ENCODE measurements at places on chromosomes 12 and 14.

DNA sequence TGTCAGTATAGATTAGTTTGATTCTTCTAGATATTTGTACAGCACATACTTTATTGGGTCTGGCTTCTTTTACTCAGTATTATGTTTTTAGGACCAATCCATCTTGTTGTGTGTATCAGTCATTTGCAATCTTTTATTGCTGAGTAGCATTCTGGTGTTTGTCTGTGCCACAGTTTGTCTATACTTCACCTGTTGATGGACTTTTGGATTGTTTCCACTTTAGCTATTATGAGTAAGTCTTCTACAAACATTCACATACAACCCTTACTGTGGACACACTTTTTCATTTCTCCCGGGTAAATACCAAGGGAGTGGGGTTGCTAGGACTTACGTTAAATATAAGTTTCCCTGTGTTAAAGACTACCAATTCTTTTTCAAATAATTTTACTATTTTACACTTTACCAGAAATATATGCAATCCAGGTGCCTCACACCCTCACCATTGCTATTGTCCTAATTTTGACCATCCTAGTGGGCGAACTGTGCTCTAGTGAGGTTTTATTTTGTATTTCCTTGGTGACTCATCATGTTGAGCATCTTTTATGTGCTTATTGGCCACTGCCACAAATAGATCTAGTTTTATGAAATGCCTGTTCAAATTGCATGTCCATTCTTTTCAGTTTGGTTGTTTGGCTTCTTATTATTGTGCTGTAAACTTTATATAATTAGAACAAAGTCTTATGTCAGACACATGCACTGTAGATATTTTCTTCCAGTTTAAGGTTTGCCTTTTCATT lies 304.7 kb upstream of the TMTC1 start:
- DNase-seq: no peak

DNA sequence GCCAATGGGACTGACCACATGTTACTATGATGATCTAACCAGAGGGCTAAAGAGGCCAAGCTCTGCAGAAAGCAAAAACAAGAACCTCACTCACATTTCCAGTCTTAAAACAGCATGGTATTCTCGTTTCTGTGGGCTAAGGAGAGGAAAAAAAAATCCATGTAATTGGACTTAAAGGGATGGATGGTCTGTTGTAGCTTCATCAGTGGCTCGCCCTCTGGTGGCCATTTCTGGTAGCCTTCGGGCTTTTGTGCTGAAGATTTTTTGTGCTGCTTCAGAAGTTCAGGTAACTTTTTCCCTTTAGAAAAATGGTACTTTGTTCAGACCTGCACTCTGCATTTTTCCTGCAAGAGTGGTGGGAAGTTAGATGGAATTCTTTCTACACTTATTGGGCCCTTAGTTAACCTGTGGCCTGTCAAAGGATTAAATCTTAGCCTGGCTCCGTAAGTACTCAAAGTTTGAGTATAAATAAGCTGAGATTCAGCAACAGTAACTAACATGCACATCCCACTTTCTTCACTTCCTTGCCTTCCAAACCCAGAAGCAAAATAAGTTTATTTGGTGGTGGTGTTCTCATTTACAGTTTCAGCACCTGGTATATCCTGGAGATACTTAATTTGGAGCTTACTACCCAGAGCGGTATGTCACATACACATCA lies 22.3 kb downstream of the DCAF4 start:
- DNase-seq: peak; percentile 77

DNA sequence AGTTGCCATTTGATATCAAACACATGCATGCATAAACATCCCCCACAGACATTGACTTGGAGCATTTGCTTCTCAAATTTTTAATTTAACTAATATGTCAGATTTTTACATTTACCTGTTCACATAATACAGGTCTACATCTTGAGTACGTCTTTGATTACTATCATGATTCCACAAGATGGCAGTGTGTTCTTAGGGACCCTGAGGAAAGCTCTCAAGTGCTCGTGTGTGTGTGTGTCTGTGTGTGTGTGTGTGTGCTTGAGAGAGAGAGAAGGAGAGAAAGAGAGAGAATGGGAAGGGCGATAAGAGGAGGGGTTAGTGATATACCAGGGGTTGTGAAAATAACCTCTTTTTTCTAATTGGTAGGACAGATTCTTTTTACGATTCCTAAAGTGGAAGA lies 167.1 kb upstream of the OR4E1 start:
- peak; percentile 13 for DNase-seq

DNA sequence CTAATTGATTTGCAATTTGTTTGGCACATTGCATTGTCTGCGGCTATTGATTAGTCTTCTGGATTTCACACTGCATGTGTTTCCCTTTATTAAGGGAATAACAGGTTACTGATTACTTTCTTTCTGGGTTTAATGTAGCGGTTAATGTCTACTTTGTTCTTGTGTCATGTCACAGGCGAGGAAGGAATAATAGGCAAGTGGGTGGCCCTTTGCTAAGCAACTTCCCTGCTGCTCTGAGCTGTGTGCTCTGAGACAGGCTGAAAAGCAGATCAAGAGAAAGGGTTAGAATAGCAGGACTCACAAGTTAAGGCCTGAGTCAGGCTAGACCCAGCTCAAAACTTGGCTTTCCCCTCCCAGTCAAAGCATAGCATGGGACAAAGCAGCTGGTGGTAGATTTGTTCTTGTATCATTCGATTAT lies 77.2 kb downstream of the NKX2-1 start:
- no peak for DNase-seq

DNA sequence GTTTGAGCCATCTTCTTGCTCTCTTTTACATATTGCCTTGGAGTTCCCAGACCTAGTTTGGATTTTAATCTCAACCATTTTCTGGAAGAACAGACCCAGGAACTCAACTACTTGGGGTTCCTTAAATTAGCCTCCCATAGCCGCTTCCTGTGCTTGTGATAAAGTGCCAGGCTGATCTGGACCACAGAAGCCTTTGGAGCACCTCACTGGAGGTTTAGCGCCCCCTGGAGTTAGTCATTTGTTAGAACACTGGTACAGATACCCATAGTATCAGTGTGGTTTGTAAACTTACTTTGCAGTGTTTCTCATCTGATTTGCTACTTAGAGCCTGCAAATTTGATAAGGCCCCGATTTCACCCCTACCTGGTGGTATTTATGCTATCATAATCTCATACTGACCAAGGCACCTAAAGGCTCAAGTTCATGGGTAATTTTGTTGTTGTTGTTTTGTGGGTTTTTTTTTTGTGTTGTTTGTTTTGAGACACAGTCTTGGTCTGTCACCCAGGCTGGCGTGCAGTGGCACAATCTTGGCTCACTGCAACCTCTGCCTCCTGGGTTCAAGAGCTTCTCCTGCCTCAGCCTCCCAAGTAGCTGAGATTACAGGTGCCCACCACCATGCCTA lies 3.7 kb downstream of the UNC119B start:
- peak; percentile 88 for DNase-seq

GRCh38 chr14:69012256-69012953 lies 33.3 kb upstream of the ACTN1 start:
- peak; percentile 18 for DNase-seq

DNA sequence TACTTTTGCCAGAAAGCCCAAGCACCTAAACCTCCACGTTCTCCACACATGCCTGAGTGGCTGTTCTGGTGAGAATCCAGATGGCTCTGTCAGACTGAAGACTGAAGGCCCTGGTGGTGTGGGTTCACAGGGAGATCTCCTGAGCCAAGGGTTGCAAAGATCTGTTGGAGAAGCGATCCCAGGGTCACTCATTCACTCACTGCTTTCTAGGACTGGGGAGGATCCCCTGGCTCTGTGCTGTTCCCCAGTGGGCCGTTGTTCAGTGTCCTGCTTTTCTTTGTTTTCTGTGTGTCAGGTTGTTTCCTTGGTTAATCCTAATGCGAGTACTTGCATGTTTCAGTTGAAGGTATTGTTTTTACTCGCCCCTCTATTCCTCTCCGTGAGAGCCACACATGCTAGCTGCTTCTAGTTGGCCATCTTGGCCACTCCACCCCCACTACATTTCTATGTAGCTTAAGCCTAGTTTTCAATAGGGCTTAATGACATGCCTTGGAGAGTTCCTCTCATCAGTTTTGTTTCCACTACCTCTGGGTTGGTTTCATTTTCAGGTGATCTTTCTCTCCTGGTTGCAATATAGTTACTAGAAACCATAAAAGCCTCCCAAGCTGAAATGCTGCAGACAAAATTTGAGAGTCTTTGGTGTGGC lies 144.5 kb upstream of the SLC38A2 start:
- DNase-seq: no peak

DNA sequence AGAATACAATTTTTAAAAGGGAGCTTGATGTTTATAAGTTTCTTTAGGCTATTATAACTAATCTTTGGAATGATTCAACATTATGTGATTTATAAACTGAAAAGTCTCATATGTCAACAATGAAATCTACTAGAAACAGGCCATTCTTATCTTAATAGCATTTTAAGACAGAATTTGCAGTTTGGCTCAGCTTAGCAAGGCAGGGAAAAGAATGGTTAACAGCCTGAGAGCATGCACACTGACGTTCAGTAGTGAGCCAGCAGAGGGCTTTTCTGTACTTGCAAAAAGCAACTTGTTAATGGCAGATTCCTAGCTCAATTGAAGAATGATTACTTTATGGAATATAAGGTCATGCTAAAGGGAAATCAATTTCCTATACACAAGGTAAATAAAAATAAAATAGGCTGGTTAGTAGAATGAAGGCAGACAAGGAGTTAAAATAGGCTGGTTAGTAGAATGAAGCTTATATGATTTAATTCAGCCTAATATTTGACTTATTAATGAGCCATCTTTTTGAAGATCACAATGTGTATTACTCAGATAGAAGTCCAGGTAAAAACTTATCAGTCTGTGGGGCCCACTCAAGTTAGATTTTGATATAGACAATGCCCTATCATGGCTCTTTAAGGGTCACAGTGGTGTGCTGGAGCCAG lies 95.9 kb downstream of the OTOGL start:
- DNase-seq: peak; percentile 74

GRCh38 chr14:64536488-64537245 lies 3.9 kb upstream of the HSPA2 start:
- no peak for DNase-seq

- DNase-seq: no peak
Observed at GRCh38 chr14:89205137-89205740, 211.8 kb downstream of the FOXN3 start.

DNA sequence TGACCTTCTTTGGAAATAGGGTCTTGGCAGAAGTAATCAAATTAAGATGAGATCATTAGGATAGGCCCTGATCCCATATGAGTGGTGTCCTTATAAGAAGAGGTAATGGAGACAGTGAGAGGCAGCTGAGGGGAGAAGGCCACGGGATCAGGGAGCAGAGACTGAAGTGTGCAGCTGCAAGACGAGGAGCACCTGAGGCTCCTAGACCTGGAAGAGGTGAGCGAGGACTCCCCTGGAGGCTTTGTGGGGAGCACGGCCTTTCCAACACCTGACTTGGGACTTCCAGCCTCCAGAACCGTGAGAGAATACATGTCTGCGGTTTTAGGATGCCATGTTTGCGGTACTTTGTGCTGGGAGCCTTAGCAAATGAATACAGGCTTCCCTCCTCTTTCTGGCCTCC lies 37.5 kb downstream of the LRTM2 start:
- no peak for DNase-seq

GRCh38 chr14:99041820-99042174 lies 230.2 kb downstream of the BCL11B start:
- no peak for DNase-seq

DNA sequence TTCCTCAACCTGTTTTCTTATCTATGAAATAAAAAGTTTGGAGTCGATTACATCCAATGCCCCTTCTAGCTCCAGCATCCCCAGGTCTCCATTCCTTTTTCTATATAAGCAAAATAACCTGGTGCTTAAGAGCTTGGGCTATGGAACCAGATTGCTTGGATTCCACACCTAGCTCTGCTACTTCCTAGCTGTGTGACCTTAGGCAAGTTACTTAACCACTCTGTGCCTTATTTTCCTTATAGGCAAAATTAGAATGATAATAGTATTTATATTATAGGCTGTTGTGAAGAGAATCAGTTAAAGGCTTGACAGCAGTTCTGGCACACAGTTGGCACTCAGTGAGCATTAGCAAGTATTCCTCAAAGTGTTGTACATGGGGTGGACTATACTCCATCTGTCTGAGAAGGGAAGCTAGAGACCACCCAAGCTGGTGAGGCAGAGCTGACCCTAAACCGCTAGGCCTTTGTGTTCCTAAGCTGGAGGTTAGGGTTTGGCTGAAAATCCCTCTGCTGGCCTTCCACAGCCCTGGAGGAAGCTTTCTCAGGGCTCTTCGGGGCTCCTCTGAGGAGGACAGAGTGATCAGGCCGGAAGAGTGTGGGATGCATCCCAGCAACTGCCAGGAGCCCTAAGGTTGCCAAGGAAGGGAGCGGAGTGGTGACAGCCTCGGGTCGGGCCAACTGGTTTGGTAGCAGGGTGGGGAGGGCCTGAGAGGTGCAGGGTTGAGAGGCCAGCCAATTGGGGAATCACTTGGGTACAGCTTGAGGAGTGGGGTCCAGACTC lies 6.0 kb upstream of the KRT4 start:
- DNase-seq: no peak

DNA sequence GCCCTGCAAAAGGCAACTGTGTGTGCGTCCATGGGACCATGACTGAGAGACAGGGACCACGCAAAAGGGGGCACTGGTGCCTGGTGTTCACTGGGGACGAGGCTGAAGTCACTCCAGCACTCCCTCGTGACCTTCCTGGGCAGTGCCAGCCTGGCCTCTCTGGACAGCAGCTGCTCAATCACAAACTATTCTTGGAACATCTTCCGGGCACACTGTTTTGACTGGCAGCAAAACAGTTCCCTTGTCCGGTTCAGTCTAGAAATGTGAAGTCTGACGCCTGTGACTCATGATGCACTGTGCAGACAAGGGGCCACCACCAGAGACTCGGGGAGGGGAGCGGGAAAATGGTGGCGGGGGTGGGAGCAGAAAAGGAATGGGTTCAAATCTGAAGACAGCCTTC lies 20.8 kb downstream of the SNRNP35 start:
- DNase-seq: no peak

DNA sequence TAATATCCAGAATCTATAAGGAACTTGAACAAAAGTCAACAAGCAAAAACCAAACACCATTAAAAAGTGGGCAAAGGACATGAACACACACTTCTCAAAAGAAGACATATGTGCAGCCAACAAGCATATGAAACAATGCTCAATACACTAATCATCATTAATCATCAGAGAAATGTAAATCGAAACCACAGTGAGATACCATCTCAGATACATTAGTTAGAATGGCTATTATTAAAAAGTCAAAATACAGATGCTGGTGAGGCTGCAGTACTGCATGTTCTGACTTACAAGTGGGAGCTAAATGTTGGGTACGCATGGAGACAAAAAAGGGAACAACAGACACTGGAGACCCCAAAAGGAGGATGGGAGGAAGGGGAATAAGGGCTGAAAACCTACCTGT lies 67.1 kb downstream of the BLTP3B start:
- DNase-seq: peak; percentile 29

GRCh38 chr12:109222062-109222461 lies 87.0 kb downstream of the FOXN4 start:
- no peak for DNase-seq

- DNase-seq: no peak
Observed at GRCh38 chr14:69699748-69700303, 67.1 kb upstream of the SRSF5 start.

DNA sequence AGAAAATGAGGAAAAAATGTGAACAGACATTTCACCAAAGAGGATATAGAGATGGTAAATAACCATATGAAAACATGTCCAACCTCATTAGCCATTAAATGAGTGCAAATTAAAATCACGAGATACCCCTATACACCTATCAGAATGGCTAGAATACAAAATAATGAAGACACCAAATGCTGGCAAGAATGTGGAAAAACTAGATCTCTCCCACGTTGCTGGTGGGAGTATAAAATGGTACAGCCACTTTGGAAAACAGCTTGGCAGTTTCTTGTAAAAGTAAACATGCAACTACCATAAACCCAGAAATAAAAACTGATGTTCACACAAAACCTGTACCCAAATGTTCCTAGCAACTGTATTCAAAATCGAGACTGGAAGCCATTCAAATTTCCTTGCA lies 38.3 kb upstream of the TCL1B start:
- no peak for DNase-seq

All from ELR (cell line).